ENCODE measurements at places on chromosomes 5 and 9. TPM values are rescaled to one million over a fixed set of nuclear protein-coding genes. Genes with fewer than 3 reads are reported as not detected.

Gene ADAMTS12
- 0.05 TPM for total RNA-seq

GRCh38 chr5:66542711-66543110 is 53.5 kb upstream of the MAST4 start:
- H3K27ac ChIP-seq = no peak overlapping the region
- peaks cover 26% of the 10 kb centered on the region for H3K4me1 ChIP-seq
- no peak for DNase-seq
- peaks cover 4% of the 10 kb centered on the region for H3K36me3 ChIP-seq
- peaks cover 23% of the 10 kb centered on the region for H3K27me3 ChIP-seq

GRCh38 chr5:132219981-132220380 is 7.7 kb downstream of the P4HA2 start:
- H3K4me1 ChIP-seq = peaks cover 9% of the 10 kb centered on the region
- H3K27ac ChIP-seq = no peak overlapping the region
- H3K4me3 ChIP-seq = no peak overlapping the region

Gene FNBP1
- 323 TPM for total RNA-seq

DNA sequence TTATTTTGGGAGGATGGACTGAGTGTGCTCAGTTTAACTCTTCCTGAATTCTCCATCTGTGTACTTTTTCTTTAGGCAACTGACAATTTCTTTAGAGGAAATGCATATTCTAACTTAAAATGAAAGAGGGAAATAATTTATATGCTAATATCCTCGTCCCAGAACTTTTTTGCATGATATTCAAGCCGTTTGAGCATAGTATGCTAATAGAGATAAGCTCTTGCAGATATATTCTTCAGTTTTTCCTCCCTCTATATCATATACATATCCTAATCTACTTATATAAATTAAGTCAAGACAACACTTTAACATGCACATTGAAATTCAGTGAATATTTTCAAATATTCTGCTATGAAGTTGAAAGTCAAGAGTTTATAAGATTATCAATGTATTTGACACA is 84.7 kb downstream of the YTHDC2 start:
- H3K27ac ChIP-seq = no peak overlapping the region
- no peak for DNase-seq
- H3K36me3 ChIP-seq = no peaks in the 10 kb centered on the region
- H3K4me1 ChIP-seq = no peaks in the 10 kb centered on the region

Gene TMEM215
- not detected for total RNA-seq

- H3K27ac ChIP-seq = no peak overlapping the region
- no peak overlapping the region for H3K4me3 ChIP-seq
- H3K36me3 ChIP-seq = no peaks in the 10 kb centered on the region
- no peaks in the 10 kb centered on the region for H3K4me1 ChIP-seq
- DNase-seq = no peak
- no peaks in the 10 kb centered on the region for H3K27me3 ChIP-seq
Observed at GRCh38 chr9:104774831-104775573, 11.1 kb downstream of the NIPSNAP3B start.

Data from activated T-cell treated with anti-CD3 and anti-CD28 coated beads, Interleukin-2, amount 50 U/mL, for 72 hours (primary cell).